ENCODE measurements at places on chromosomes 13 and 19. TPM values are rescaled to one million over a fixed set of nuclear protein-coding genes. Genes with fewer than 3 reads are reported as not detected.

GRCh38 chr13:50586414-50587083, 256.9 kb downstream of the DLEU7 start:
- no peak overlapping the region for H3K27ac ChIP-seq
- H3K27me3 ChIP-seq = peaks cover 4% of the 10 kb centered on the region
- no peaks in the 10 kb centered on the region for H3K36me3 ChIP-seq
- H3K4me1 ChIP-seq = peaks cover 5% of the 10 kb centered on the region

- H3K36me3 ChIP-seq = no peaks in the 10 kb centered on the region
- H3K27ac ChIP-seq = no peak overlapping the region
- no peak for DNase-seq
- H3K27me3 ChIP-seq = peaks cover 8% of the 10 kb centered on the region
- H3K4me3 ChIP-seq = no peak overlapping the region
Observed at GRCh38 chr13:48731001-48731658, 77.4 kb downstream of the CYSLTR2 start.

Gene METTL21C
- not detected for total RNA-seq

GRCh38 chr13:22162889-22163288, 492.0 kb downstream of the FGF9 start:
- no peak overlapping the region for H3K4me3 ChIP-seq
- H3K27ac ChIP-seq = no peak overlapping the region
- H3K4me1 ChIP-seq = no peaks in the 10 kb centered on the region

Gene PRR19
- 3.4 TPM for total RNA-seq

DNA sequence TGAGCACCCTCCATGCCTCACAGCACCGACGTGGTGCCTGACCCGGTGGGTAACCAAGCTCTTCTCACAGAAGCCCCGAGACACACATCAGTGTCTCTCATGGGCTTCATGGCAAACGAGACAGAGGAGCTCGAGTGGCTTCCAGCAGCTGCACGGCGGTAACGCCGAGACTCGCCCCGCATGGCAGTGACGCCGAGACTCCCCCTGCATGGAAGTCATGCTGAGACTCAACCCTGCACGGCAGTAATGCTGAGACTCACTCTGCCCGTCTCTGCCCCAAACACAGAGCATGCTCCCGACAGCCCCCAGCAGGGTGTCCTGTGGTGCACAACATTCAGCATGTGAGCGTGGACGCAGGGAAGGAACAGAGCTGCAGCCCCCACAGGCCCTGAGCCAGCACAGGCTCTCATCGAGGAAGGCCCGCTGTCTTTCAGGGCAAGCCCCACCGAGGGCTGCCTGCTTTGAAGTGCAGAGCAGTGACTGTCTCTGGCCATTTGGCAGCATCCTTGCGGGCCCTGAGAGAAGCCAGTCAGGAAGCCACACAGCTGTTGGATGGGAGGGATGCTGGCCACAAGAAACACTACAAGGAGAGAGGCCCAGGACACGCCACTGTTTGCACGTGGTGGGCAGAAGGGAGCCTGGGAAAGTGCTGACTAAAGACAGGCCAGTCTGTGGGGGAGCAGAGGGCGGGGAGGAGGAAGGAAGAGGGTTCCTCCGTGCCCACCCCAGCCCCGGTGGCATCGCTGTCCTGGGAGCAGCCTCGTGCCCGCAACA, 9.5 kb downstream of the GAS6 start:
- DNase-seq = no peak
- no peak overlapping the region for H3K27ac ChIP-seq
- no peaks in the 10 kb centered on the region for H3K36me3 ChIP-seq
- no peaks in the 10 kb centered on the region for H3K27me3 ChIP-seq
- no peak overlapping the region for H3K4me3 ChIP-seq
- peaks cover 11% of the 10 kb centered on the region for H3K4me1 ChIP-seq

DNA sequence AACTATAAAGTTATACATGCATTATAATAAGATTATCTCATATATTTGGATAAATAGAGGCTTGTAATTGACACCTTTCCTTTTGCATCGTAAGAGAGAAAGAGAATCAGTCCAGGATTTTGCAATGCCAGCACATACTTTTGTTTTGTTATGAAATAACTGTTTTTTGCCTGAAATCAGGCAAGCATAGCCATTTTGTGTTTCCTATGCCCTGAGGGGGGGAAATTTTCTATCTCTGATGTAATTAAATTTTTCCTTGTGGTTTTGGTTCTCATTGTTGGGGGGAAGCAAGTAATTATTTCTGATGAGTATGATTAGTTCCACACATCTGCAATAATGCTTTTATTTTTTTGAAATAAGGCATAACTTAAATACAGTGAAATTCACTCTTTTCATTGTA, 229.4 kb downstream of the NDFIP2 start:
- H3K27ac ChIP-seq = no peak overlapping the region
- H3K36me3 ChIP-seq = no peaks in the 10 kb centered on the region
- H3K4me1 ChIP-seq = peaks cover 7% of the 10 kb centered on the region
- no peak overlapping the region for H3K4me3 ChIP-seq
- H3K27me3 ChIP-seq = no peaks in the 10 kb centered on the region

DNA sequence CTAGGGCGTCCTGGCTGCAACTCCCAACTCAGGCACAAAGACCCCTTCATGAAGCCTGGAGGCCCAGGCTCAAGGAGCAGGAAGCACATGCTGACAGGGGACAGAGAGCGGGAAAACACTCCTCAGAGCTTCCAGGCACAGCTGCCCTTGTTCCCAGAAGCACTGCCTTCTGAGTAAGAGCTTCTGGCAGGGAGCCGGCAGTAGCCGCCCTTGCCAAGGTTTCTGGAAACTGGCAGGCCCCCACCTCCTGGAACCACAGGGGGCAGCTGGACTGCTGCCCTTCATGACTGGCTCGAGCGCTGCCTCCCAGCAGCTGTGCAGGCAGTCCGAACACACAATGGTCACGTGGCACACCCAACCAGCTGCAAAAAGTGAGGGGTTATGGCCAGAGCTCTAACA, 33.6 kb upstream of the EPHX3 start:
- peak overlapping the region; percentile 77 for H3K27ac ChIP-seq
- H3K36me3 ChIP-seq = peaks cover 16% of the 10 kb centered on the region
- no peak overlapping the region for H3K4me3 ChIP-seq
- no peak for DNase-seq

Gene ADGRE1
- not detected for total RNA-seq

Gene ZNF99
- total RNA-seq = not detected

- no peak for DNase-seq
- H3K36me3 ChIP-seq = no peaks in the 10 kb centered on the region
- peaks cover 3% of the 10 kb centered on the region for H3K4me1 ChIP-seq
- peaks cover 5% of the 10 kb centered on the region for H3K27me3 ChIP-seq
Observed at GRCh38 chr13:25630329-25630900, 258.6 kb downstream of the ATP8A2 start.

Gene CYP4F2
- not detected for total RNA-seq

Data from progenitor cell of endocrine pancreas (in vitro differentiated cells).